ENCODE measurements at places on chromosomes 12 and 14.

GRCh38 chr12:64672925-64673409 lies 62.7 kb downstream of the RASSF3 start:
- no peak for DNase-seq

- DNase-seq, result no peak
Observed at GRCh38 chr14:30603402-30603801, 18.7 kb upstream of the SCFD1 start.

GRCh38 chr14:29926701-29927375 lies 809 bp downstream of the PRKD1 start:
- no peak for DNase-seq

DNA sequence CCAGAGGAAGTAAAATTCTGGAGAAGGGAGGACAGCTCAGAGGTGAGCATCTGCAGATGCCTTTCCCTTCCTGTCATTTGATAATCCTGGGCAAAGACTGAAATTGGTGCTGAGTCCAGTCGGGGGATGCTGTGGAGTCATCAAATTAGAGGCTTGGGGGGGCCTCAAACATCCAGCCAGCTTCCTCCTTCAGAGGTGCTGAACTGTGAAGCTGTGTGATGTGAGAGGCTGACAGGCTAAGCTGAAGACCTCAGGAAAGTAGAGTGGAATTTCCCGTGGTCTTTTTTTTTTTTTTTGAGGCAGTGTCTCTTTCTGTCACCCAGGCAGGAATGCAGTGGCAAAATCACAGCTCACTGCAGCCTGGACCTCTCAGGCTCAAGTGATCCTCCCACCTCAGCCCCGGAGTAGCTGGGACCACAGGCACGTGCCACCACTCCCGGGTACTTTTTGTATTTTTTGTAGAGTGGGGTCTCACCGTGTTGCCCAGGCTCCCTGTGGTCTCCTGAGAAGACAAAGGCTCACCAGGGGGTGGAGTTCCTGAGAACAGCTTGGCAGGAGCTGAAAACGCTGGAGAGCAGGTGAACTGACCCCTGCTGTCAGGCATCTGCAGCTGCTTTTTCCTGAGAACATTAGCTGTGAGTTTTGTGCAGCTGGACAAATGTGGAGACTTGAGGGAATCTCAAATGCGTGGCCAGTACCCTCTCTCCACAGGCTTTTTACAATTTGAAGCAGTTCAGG lies 6.1 kb upstream of the TCL1B start:
- no peak for DNase-seq

DNA sequence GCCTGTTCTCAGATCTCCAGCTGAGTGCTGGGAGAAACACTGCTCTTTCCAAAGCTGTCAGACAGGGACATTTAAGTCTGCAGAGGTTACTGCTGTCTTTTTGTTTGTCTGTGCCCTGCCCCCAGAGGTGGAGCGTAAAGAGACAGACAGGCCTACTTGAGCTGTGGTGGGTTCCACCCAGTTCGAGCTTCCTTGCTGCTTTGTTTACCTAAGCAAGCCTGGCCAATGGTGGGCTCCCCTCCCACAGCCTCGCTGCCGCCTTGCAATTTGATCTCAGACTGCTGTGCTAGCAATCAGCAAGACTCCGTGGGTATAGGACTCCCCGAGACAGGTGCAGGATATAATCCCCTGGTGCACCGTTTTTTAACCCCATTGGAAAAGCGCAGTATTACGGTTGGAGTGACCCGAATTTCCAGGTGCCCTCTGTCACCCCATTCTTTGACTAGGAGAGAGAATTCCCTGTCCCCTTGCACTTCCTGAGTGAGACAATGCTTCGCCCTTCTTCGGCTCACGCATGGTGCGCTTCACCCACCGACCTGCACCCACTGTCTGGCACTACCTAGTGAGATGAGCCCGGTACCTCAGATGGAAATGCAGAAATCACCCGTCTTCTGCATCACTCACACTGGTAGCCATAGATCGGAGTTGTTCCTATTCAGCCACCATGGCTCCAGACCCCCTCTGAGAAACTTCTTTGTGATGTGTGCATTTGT lies 650.3 kb upstream of the ALG10B start:
- no peak for DNase-seq

GRCh38 chr14:100909439-100909838 lies 5.9 kb upstream of the RTL1 start:
- DNase-seq, result no peak

DNA sequence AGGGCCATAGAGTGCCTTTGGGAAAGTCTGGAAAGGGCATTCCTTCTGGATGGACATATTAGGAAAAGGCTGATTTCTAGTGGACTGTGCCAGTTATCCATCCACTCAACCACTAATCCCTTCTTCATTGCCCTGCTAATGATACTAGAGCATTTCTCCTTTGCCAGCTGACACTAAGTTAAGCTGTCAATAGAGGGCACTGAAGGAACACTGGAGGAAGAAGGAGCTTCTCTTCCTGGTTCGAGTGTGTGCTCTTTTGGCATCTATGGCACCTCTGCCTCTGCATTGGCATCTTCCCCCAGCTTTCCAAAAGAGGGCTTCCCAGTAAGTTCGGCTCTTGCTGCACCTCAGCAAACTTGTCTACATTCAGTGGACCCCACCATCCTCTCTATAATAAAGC lies 165.4 kb downstream of the DERA start:
- DNase-seq, result no peak

DNA sequence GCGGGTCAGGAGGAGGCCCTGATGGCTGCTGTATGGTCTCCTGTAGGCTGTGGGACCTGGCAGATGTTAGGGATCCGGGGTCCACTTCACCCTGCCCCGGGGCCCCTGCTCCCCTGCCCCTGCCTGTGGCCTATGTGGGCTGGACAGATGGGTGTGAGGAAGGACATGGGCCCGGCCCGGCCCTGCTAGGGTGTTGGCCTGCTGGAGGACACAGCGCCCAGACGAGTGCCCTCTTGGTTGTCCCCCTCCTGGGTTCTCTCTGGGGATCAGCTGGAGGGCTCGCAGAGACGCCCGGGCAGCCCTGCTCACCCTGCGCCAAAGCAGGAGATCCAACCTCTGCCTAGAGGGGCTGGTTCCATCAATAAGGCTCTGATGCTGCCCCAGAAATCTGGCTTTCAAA lies 36.2 kb downstream of the BEGAIN start:
- no peak for DNase-seq

- peak; percentile 20 for DNase-seq
Observed at GRCh38 chr12:107368586-107368985, 275.2 kb upstream of the CRY1 start.

DNA sequence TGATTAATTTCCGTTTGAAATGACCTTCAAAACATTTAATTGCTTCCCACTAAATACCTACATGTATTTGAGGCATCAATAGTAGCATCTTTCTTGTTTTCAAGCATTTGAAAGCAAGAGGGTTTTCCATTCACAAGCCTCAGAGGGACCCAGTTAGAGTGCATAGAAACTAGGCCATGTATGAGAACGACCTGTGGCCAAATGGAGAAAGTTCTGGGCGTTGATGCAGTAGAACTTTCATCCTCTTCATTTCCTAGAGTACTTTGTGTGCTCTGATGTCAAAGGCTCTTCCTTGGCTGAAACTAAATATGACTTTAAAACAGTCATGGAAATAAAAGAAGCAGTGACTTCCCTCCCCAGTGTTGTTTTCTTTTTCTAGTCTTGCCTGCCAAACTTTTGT lies 944 bp upstream of the DHRS7 start:
- no peak for DNase-seq

DNA sequence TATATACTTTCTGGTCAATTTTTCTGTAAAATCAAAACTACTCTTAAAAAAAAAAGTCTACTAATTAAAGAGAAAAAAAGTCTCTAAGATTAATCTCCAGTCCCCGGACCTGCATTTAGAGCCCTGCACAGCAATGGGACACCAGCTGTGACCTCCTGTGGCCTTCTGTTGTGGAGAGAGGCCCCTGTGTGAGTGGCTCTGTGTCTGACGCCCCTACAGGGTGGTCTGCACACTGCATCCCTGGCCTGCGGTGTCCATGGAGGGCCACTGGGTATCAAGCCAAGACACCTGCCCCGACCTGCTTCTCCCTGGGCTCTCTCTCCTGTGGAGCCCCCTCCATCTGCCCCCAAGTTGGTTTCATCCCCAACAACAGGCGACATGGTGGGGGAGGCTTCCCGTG lies 248.0 kb upstream of the DIO3 start:
- no peak for DNase-seq

DNA sequence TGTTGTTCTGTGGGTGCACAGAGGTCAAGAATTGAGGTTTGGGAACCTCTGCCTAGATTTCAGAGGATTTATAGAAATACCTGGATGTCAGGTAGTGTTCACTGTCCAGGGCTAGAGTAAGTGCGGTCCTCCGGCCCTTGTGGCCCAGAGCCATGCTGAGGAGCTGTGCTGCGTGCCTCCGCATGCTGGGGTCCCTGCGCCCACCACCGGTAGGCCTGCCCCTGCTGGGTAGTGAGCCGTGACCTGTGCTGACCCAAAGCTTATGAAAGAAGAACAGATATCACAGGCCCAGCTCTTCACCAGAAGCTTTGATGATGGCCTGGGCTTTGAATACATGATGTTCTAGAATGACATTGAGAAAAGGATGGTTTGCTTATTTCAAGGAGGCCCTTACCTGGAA lies 37.8 kb upstream of the CMAS start:
- no peak for DNase-seq

- DNase-seq, result no peak
Observed at GRCh38 chr12:41142376-41142775, 45.7 kb upstream of the PDZRN4 start.

DNA sequence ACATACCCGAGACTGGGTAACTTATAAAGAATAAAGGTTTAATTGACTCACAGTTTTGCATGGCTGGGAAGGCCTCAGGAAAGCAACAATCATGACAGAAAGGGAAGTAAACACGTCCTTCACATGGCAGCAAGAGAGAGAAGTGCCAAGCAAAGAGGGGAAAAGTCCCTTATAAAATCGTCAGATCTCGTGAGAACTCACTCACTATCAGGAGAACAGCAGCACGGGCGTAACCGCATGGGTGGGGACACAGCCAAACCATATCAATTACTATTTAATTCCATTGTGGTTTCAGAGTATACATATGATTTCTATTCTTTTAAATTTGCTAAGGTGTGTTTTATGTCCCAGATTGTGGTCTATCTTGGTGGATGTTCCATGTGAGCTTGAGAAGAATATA lies 117.9 kb downstream of the SCAF11 start:
- DNase-seq, result no peak

DNA sequence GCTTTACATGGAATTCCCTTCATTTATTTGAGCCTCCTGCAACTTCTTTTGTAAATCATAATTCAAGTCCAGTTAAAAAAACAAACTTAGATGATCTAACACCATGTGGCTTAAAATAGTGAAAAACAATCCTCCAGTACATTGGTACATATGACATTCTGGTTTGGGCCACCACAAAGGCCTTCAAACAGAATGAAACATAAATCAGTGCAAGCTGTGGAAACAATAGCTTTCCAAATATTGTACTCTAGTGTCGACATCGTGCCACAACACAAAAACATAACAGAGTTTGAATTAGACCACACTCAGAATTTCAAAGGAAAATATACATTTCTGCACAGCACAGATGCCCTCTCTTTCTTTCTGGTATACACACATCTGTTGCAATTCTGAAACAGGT lies 751.3 kb downstream of the SLC6A15 start:
- DNase-seq, result no peak

GRCh38 chr12:98096436-98096835 lies 419.0 kb upstream of the TMPO start:
- no peak for DNase-seq

- no peak for DNase-seq
Observed at GRCh38 chr14:68547305-68548193, 245.3 kb downstream of the ZFP36L1 start.

- DNase-seq, result no peak
Observed at GRCh38 chr14:35821564-35822411, 4.3 kb upstream of the BRMS1L start.

DNA sequence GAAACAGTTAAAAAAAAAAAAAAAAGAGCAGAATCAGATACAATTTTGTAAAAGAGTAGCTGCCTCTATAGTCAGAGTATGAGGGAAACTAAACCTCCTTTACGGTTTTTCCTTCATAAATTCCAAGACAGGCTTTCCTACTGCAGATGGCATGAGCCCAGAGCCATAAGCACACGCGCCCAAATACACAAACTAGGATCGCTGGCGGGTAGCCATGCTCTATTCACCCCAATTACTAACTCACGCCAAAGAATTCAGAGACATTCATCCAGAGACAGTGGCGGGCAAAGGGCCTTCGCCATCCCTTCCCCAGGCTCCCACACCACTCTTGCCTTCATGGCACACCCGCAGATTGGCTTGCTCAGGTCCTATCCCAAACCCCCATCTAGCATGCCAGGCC lies 48.2 kb downstream of the MOK start:
- no peak for DNase-seq

DNA sequence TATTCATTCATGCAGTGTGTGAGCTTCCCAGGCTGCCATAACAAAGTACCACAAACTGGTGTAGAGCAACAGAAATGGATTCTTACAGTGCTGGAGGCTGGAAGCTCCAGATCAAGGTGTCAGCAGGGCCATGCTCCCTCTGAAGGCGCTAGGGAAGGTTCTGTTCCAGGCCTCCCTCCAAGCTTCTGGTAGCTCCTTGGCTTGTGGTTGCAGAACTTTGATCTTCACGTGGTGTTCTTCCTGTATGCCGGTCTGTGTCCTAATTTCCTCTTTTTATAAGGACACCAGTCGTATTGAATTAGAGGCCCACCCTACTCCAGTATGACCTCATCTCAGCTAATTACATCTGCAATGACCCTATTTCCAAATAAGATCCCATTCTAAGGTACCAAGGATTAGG lies 3.1 kb downstream of the OTUB2 start:
- no peak for DNase-seq

DNA sequence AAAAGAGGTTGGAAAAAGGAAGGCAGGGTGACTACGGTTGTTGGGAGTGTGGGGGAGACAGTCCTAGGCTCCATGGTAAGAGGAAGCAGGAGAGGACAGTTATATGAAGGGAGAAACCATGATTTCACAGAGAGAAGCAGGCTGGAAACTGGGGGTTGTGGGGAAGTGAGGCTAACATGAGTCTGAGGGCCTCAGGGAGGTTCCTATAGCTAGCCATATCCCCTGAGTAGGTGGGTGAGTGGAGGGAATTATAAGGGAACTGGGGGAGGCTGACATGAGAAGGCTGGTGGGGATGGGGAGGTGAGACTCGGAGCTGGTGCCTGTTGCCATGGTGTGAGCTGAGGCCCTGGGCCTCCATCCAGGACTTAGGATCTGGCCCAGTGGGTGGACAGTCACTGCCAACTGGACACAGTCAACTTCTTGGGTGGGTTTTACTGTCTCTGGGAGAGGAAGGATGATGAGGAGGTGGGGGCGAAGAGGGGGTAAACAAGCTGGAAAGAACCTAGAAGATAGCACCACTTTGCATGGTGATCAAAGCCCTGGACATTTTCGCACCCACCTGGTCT lies 1.4 kb downstream of the RNASE13 start:
- no peak for DNase-seq

- DNase-seq, result no peak
Observed at GRCh38 chr14:53500191-53500590, 347.1 kb upstream of the DDHD1 start.

DNA sequence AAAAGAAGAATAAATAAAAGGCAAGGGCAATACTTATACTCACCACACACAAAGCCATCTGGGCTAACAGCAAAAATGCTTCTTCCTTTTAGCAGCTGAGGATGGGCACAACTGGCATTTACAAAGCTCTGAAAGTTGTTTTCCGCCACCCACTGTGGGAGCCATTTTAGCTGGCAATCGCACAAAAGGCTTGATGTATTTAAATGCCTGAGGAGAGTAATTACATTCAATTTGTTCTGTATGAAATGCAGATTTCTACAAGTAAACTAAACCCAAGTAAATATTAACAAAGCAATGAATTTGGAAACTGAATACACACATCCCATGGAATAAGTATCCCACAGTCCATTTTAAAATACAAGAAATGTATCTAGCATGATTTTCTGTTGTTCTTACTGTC lies 37.5 kb downstream of the LRIG3 start:
- no peak for DNase-seq

Measured in stimulated activated CD4-positive, alpha-beta T cell treated with anti-CD3 and anti-CD28 coated beads, Interleukin-15, amount 100 ng/mL, for 1 hour (primary cell).